ENCODE measurements at places on chromosomes 5 and 9. TPM values are rescaled to one million over a fixed set of nuclear protein-coding genes. Genes with fewer than 3 reads are reported as not detected.

HK3 gene
- not detected for total RNA-seq

SFXN1 gene
- 96.1 TPM for total RNA-seq

FGF18 gene
- total RNA-seq: 0.24 TPM

ANKRD34B gene
- 0.96 TPM for total RNA-seq

MAMDC2 gene
- 9.6 TPM for total RNA-seq

TTLL11 gene
- total RNA-seq: 3.0 TPM

C9orf153 gene
- 0.48 TPM for total RNA-seq

NPR3 gene
- total RNA-seq: 2.9 TPM

SRA1 gene
- 34.5 TPM for total RNA-seq

ENTPD2 gene
- total RNA-seq: 1.7 TPM

SCGB3A2 gene
- total RNA-seq: not detected

DDX4 gene
- total RNA-seq: not detected

GLRA1 gene
- total RNA-seq: not detected

PCDHGC3 gene
- 20.2 TPM for total RNA-seq

CAVIN4 gene
- under 0.01 TPM for total RNA-seq

DBN1 gene
- 130 TPM for total RNA-seq

INSL6 gene
- total RNA-seq: not detected

ESM1 gene
- not detected for total RNA-seq

BAAT gene
- 0.24 TPM for total RNA-seq

SLC34A1 gene
- total RNA-seq: 0.43 TPM

PCDHGA7 gene
- total RNA-seq: 0.21 TPM

SLC36A3 gene
- not detected for total RNA-seq

RNF224 gene
- 0.21 TPM for total RNA-seq

TAF1L gene
- total RNA-seq: under 0.01 TPM

PCDHB16 gene
- not detected for total RNA-seq

SPINK13 gene
- total RNA-seq: not detected

ADAMTS16 gene
- not detected for total RNA-seq

MYMK gene
- not detected for total RNA-seq

ABCA2 gene
- 13.0 TPM for total RNA-seq

PDLIM4 gene
- total RNA-seq: 33.7 TPM

TXNDC8 gene
- not detected for total RNA-seq

TMEFF1 gene
- 0.21 TPM for total RNA-seq

ACTBL2 gene
- total RNA-seq: 0.21 TPM

ITGA2 gene
- 76.4 TPM for total RNA-seq

UNC5A gene
- total RNA-seq: 0.24 TPM

ZNF366 gene
- not detected for total RNA-seq

DPYSL3 gene
- total RNA-seq: 4.0 TPM

CCDC180 gene
- not detected for total RNA-seq

LECT2 gene
- total RNA-seq: not detected

SLC28A3 gene
- total RNA-seq: 7.7 TPM

ZDHHC21 gene
- total RNA-seq: 7.0 TPM

S1PR3 gene
- under 0.01 TPM for total RNA-seq

ADAMTSL2 gene
- total RNA-seq: under 0.01 TPM

Measured in tracheal epithelial cell (primary cell).